A172 (cell line): ENCODE measurements at places on chromosomes 16 and 17. TPM values are rescaled to one million over a fixed set of nuclear protein-coding genes. Genes with fewer than 3 reads are reported as not detected.

The TOP2A gene
- total RNA-seq = 227 and 241 TPM in 2 replicates

The PRAC2 gene
- not detected in 2 replicates for total RNA-seq

The DRC3 gene
- total RNA-seq = 1.1 and 1.7 TPM in 2 replicates

The AXIN2 gene
- total RNA-seq = 0.77 and 1.2 TPM in 2 replicates

The DBNDD1 gene
- 28.9 and 30.1 TPM in 2 replicates for total RNA-seq

The OTOP3 gene
- total RNA-seq = not detected in 2 replicates

The KIAA0753 gene
- total RNA-seq = 18.8 and 21.7 TPM in 2 replicates

The KRTAP4-3 gene
- not detected in 2 replicates for total RNA-seq

The FGF11 gene
- total RNA-seq = 0.89 TPM in 1 of 2 replicates, not detected in the other

The GPR179 gene
- 0.46 TPM in 1 of 2 replicates, not detected in the other for total RNA-seq

The BMERB1 gene
- 12.9 and 17.4 TPM in 2 replicates for total RNA-seq

The KRTAP1-5 gene
- not detected in 2 replicates for total RNA-seq

The FAM20A gene
- total RNA-seq = not detected in 2 replicates

The SNX20 gene
- not detected in 2 replicates for total RNA-seq

The CCL14 gene
- total RNA-seq = not detected in 2 replicates

The SPNS2 gene
- 28.3 and 28.5 TPM in 2 replicates for total RNA-seq

The TEX14 gene
- total RNA-seq = 0.02 and 0.19 TPM in 2 replicates

The LAT gene
- total RNA-seq = 42.7 and 77.4 TPM in 2 replicates

The BEAN1 gene
- total RNA-seq = 0.91 and 1.7 TPM in 2 replicates

The HCRT gene
- not detected in 2 replicates for total RNA-seq

The GAS2L2 gene
- total RNA-seq = not detected in 2 replicates

The KRT31 gene
- not detected in 2 replicates for total RNA-seq

The LPO gene
- not detected in 2 replicates for total RNA-seq
